AG20443 (cell line): ENCODE measurements at places on chromosomes 3 and 15.

DNA sequence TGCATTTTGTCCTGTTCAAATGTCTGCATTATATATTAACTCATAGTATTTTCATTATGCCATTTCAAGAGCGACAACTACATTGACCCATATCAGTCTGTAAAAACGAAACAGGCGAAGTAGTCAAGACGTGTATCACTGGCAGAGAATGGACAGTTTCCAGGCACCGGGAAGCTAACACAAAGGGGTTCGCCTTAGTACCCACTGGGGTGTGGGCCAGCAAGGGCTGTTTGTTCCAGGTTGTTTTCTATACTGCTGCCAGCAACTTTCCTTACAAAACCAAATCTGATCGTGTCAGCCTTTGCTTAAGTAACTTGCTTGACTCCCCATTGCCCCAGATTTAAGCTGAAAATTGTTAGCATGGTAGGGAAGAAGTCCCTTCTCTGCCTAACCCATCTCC is 87.1 kb downstream of the CGNL1 start:
- no peak for DNase-seq

DNA sequence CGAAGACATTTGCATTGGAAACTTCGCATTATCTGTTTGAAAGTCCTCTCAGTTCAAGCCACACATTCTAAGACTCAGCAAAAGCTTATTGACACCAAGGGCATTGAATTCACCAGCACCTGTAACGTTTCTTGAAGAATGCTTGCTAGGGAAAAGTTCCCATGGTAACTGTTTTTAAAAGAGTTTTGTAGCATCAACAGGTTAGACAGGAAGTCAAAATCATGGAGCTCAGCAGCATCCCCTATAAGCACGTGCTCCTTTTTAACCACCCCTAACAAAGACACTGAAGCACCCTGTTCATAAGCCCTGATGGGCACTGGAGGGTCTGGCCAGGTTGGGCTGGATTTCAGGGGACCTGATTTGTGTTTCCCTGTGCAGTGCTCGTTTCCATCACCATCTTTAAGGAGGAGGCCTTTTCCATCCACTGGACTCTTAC is 229.7 kb upstream of the BHLHE40 start:
- no peak for DNase-seq

GRCh38 chr3:123480428-123480827 is 31.5 kb upstream of the ADCY5 start:
- no peak for DNase-seq

DNA sequence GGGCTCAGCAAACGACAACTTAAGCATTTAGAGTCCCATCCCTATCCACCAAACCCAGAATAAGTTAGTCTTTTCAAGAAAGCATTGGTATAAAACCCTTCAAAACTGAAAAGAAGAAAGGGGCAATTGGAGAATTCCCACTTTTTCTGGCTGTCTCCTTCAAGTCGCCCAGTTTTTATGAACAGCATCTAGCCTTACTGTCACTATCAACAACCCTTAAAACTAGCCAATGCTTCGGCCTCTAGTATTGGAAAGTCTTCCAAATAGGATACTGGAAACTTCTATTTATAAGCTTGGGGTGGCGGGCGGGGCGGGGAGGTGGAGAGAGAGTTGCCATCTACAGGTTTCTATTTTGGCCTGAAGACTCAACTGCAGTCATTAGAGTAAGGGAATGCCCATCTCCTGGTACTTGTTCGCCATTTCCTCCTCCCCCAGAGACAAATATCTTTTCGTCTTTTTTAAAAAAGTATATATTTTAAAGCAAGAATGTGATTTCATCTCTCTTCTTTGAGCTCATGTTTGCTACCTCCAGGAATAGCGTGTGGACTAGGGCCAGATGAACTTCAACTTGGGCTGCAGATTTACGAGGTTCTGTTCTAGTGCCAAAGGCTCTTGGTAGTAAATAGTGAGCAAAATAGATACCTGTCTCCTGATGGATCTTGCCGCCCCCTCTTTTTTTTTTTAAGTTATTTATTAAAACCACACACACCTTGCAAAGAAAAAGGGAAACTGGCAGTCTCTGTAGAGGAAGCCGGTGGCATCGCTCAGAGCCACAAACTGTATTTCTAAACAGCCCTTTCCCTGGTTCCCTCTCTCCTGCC is 2.7 kb downstream of the BCL6 start:
- DNase-seq: no peak

DNA sequence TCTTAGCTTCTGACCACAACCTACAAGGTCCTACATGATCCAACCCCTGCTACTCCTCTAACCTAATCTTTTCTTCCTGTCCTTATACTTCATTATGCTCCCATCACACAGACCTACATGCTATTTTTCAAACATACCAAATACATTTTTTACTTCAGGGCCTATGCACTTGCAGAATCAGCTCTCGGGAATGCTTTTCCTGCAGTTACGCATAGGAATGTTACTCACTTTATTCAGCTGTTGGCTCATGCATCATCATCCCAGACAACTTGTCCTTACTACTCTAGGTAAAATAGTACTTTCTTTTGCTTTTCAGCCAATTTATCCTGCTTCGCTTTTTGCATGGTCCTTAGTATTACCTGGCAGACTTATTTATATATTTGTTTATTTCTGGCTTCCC is 105.6 kb downstream of the OXSM start:
- DNase-seq: peak; percentile 39

GRCh38 chr3:135503760-135504686 is 461.5 kb upstream of the PPP2R3A start:
- peak; percentile 88 for DNase-seq

- no peak for DNase-seq
These were observed 38.9 kb upstream of the MYZAP start for GRCh38 chr15:57552678-57553334.

- no peak for DNase-seq
These were observed 675 bp upstream of the CYP11A1 start for GRCh38 chr15:74368121-74368520.

- DNase-seq: peak; percentile 70
These were observed 265.5 kb upstream of the ATP10A start for GRCh38 chr15:26128611-26129140.

GRCh38 chr3:123397050-123397590 is 51.8 kb downstream of the ADCY5 start:
- DNase-seq: no peak

DNA sequence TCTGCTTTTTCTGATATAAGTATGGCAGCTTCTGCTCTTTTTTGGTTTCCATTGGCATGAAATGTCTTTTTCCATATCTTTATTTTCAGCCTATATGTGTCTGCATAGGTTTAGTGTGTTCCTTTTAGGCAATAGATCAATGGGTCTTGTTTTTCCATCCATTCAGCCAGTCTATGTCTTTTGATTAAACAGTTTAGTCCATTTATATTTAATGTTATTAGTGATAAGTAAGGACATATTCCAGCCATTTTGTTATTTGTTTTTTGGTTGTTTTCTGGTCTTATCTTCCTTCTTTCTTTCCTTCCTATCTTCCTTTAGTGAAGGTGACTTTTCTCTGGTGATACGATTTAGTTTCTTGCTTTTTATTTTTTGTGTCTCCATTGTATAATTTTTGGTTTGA is 101.3 kb upstream of the LRRC3B start:
- no peak for DNase-seq
